ENCODE measurements at places on chromosomes 7 and 10.
A peak's percentile ranks its signal among the peaks of the same experiment; 100 is the strongest.

DNA sequence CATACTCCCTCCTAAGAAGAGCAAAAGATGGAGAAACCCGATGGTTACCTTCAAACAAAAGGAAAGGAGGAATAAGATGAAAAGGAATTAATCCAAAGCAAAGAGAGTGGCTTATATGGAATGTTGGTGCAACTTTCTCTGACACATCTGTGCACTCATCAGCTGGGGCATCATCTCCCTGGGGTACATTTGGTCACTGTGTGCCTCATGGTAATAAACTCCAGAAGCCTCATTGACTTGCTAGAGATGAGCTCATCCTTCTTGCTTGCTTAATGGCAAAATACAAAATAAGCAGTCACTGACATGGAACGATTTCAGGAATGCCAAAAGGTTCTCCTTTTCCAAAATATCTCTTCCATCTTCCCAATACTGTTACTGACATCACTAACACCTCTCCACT, 22.5 kb downstream of the CAV1 start:
- DNase-seq: no peak

GRCh38 chr10:14625192-14625631, 149.5 kb downstream of the FAM107B start:
- DNase-seq: peak; percentile 23

DNA sequence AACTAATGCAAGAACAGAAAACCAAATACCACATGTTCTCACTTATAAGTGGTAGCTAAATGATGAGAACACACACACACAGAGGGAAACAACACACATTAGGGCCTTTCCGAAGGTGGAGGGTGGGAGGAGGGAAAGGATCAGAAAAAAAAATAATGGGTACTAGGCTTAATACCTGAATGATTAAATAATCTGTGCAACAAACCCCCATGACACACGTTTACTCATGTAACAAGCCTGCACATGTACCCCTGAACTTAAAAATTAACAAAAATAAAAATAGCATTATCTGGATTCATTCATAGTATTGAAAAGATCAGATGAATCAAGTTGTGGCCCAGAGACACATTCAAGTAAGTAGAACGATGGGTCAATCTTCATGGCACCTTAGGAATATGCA, 159.5 kb upstream of the POT1 start:
- DNase-seq: no peak

DNA sequence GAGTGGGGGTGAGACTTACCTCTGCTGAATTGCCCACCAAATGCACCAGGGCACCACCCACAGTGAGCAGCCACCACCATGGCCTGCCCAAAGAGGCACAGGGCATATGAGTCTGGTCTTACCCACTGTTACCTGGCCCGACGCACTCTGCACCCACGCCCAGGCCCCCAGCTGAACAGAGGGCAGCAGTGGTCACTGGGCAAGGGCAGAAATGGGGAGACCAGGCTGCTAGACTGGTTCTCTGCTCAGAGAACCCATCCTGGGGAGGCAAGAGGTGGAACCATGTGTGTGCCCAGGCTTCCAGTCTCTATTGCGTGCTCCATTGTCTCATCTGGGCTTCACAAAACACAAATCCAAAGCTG, 39.4 kb upstream of the DAGLB start:
- DNase-seq: no peak

DNA sequence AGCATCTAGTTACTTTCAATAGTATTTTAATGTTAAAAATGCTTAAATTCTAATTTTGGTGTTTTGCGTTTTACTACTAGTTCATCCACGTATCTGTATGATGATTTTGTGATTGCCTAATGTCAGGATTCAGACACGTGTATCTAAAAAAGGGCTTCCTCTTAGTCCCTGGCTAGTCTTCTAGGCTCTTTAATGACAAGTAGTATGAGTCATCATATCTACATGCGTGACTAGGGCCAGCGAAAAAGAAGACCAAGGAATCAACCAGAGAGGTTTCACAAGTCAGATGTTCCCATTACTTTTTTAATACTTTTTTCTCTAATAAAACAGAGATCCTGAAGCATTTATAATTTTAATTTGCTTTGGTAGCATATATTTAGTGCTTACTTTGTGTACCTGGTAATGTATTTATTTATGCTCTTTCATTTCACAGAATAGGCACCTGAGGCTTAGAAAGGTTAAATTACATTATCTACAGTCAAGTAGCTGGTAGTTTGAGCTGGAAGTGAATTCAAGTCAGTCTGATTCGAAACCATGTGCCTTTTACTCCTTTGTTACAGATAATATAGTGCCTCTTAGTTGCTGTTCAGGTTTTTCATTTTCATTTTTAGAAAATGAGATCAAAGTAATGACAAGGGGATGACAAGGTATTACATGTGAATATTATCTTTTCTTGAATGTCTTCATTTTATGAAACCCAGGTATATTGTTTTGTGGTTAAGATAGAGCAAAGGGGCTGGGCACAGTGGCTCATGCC, 140.3 kb downstream of the FOXP2 start:
- peak; percentile 6 for DNase-seq

- DNase-seq: peak; percentile 58
These were observed 1.2 kb downstream of the HIPK2 start for GRCh38 chr7:139776486-139777132.

DNA sequence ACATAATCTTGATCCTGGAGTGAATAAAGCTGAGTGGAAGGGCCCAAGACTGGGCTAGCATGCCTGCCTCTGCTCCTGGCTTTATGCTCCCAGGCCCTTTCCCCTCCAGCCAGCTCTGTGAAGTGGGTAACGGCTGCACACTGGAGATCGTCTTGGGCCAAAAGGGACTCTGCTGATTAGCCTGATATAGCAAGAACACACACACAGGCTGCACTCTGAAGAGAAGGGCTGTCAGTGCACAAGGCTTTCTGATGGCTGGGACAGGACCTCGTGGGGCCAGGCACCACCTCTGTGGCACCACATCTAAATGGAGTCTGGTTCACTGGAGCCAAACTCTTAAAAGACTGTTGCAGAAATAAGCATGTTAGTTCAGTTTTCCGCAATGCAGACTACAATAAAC, 161.4 kb downstream of the NEURL1 start:
- DNase-seq: no peak

DNA sequence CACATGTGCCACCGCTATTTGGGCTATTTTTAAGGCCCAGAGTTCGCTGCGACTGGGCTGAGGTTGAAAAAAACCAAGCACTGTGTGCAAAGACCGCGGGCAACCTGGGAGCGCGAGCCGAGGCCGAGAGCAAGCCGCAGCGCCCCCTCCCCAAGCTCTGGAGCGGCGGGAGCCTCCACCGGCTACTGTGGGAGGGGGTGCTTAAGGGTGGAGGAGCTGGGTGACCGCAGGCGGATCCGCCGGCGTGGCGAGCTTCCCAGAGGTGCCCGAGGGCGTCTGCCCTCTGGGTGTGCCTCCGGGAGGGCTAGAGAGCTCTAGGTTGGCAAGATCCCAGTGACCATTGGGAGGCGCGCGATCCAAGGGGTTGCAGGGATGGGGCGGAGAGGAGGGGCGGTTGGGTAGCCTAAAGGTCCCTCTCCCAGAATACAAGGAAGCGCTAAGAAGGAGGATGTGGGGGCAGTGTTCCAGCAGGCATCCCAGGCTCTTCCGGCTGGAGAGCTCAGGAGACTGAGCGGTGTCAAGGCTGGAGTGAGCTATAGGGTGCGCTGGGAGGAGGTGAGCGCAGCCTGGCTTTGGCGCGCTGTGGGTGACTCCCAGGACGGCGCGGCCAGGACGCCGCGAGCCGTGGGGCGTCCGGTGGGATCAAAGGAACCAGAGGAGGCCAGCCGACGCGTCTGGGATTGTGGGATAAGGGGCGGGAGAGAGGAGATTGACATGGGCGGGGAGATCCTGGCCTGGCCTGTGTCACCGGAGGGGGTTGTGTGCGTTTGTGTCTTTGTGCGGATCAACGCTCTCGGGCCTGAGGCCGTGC, 8.0 kb downstream of the DLX5 start:
- DNase-seq: peak; percentile 67

- no peak for DNase-seq
These were observed 19.5 kb downstream of the C10orf67 start for GRCh38 chr10:23325132-23325531.

- DNase-seq: no peak
These were observed 151.0 kb upstream of the HDAC9 start for GRCh38 chr7:18344536-18344935.

- no peak for DNase-seq
These were observed 60.2 kb downstream of the ZNF467 start for GRCh38 chr7:149713061-149713730.

- no peak for DNase-seq
These were observed 252.0 kb downstream of the DPP6 start for GRCh38 chr7:154304231-154304630.

GRCh38 chr10:84634636-84635035, 306.2 kb downstream of the CCSER2 start:
- DNase-seq: peak; percentile 83

DNA sequence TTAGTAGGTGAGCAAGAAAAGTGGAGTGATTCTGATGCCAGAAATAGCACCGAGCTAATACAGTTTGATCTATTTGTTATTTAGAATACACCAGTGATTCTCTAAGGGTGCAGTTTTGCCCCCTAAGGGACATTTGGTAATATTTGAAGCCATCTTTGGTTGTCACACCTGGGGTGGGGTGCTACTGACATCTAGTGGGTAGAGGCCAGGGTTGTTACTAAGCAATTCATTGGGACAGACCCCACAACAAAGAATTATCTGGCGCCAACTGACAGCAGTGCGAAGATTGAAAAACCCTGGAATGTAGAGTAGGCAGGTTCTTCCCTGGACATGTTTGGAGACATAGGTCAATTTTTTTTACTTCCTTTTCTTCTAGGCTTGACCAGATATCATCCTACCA, 14.6 kb downstream of the PALS2 start:
- peak; percentile 71 for DNase-seq

DNA sequence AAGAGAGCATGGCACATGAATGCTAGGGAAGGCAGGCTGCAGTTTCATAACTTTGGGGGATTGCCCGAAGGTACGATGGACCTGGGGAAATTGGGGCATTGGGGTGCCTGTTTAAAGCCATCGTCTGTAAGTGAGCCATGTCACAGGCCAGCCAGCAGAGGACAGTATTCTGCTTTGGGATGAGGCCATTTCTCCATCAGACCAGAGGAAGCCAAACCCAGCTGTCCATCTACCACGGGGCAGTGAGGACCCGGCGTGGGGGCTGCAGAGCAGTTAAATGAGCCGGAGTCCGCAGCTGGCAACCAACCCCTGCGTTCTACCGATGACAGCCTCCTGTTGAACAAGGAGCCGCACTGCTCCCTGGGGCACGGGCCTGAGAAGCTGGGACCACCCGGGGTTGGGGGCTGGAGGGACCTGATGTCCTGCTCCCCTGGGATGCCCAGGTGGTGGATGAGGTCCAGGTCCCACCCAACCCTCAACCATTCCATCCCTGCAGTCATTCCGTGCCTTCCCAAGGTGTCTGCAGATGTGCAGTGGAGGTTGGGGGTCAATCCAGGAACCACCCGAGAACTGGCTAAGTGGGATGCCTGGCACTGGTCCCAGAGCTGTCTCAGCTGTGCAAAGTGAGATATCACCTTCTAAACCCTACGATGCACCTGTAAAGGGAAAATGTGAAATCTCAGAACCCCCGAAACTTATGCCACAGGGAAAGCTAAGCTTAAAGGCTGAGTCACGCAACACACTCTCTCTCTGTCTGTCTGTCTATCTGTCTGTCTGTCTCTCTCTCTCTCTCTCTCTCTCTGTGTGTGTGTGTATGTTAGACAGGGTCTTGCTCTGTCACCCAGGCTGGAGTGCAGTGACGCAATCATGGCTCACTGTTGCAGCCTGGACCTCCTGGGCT, 12.1 kb upstream of the RHBDD2 start:
- DNase-seq: peak; percentile 75

DNA sequence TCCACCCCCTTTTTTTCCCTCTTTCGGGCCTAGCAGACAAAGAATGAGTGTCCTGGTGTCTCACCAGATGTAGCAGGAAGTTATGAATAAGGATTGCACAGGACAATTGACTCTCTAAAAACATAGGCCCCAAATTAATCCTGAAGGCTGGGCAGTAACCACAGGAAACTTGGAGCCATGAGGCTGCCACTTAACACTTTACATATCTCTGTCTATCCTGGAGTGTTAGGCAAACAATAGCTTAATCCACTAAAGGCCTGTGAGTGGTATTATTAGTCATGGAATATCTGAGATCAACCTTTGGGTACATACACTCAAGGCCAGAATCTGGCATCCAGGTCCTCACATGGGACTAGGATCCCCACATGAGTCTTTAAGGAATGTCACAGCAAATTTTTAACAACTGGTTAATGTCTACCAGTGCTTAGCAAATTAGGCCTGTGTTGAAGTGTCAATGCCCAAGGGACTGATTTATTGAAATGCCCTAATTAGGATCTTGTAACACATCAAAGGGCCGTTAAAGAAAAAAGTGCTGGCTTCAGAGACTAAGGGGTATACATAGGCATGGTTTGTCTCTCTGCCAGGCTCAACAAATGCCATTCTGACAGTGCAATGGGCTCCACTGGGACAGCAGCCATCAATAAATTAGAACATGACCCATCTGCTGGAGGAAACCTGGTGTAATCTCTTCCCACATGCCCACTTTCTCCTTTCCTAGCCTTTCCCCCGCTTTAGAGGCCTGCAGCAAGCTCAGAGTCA, 196.7 kb upstream of the TBX20 start:
- DNase-seq: peak; percentile 62

DNA sequence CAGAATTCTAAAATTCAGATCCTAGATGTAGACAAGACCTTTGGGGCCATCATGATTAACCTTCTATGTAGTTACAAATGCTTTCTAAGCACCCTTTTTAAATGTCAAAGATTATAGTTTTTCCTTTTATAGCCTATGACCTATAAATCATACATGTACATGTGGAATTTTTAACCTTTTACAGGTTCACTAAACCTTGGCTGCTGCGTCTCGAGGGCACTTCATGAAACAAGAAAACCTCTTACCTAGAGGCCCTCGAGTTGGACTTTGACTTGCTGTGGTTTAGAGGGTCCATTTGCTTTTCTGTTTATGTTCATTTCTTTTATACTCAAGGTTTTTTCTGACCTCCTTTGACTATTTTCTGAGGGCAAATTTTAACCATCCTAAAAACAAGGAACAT, 302.2 kb downstream of the CSTF2T start:
- DNase-seq: no peak

- DNase-seq: no peak
These were observed 32.7 kb downstream of the COL26A1 start for GRCh38 chr7:101395376-101395775.

- DNase-seq: no peak
These were observed 32.0 kb downstream of the AUTS2 start for GRCh38 chr7:69630292-69630691.

GRCh38 chr7:119664601-119665000, 608.4 kb upstream of the KCND2 start:
- DNase-seq: no peak

- no peak for DNase-seq
These were observed 123.8 kb upstream of the RSU1 start for GRCh38 chr10:16941067-16941466.
